ENCODE measurements at places on chromosomes 13 and 19. TPM values are rescaled to one million over a fixed set of nuclear protein-coding genes. Genes with fewer than 3 reads are reported as not detected.

DNA sequence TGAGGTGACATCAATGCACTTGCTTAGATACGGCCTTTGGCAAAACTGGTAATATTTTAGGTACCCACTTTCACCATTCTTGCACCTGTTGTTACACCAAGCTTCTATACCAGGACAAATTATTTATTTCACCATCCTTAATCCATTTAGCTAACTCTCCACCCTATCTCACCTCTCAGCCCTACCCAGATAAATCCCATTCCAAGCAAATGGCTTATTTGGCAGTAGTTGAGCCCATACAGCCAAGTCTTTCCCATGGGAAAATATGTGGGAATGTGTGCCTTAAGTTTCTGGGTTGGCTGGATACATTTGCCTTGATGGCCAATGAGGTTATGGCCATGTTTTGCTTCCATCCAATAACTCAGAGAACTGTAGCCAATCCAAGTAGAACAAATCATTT, 551.9 kb downstream of the GPC6 start:
- H3K27me3 ChIP-seq = no peaks in the 10 kb centered on the region
- no peak overlapping the region for H3K4me3 ChIP-seq
- H3K27ac ChIP-seq = no peak overlapping the region
- H3K4me1 ChIP-seq = no peaks in the 10 kb centered on the region

DNA sequence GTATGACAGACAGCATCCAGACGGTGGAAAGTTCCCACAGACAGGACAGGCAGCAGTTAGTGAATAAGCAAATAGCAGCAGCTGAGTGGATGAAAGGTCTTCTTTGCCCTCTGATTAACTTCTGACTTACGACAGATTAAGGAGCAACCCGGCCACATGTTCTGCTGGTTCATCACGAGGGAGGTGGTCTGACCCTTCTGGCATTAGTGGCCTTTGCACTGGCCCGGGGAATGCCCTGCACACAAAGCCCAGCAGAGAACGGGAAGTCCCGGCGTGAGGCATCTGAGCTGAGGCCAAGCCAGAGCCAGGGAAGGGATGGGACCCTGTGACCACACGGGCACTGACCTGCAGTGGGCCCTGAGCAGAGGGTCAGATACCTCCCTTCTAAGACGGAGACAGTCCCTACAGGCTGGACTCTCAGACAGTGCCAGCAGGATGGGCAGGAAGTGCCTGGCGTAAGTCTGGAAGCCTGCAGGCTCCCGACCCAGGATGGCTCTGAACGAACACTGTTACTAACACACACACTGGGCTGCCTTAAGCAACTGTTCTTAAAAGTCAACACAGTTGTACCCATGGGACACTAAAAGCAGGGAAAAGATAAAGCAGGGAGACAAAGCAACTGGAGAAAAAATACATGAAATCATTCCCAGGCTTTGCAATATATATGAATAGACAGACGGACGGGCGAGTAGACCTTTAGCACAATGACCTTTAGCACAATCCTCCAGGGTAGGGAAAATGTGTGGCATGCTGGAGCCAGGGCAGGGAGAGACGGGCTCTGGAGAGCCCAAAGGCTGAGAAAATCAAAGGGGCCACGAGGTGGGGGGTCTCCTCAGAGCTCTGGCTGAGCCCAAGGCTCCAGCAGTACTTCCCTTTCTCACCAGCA, 6.3 kb downstream of the C19orf12 start:
- peaks cover 3% of the 10 kb centered on the region for H3K36me3 ChIP-seq
- H3K27me3 ChIP-seq = no peaks in the 10 kb centered on the region

Gene ZNF100
- total RNA-seq = 28.6 TPM

Gene HPN
- 0.27 TPM for total RNA-seq

GRCh38 chr13:51034906-51035305, 76.2 kb downstream of the C13orf42 start:
- DNase-seq = no peak
- no peaks in the 10 kb centered on the region for H3K27me3 ChIP-seq
- no peaks in the 10 kb centered on the region for H3K36me3 ChIP-seq
- H3K27ac ChIP-seq = no peak overlapping the region
- no peak overlapping the region for H3K4me3 ChIP-seq

GRCh38 chr13:92843549-92843948, 383.1 kb upstream of the GPC6 start:
- no peaks in the 10 kb centered on the region for H3K27me3 ChIP-seq
- peaks cover 3% of the 10 kb centered on the region for H3K4me1 ChIP-seq
- no peak overlapping the region for H3K4me3 ChIP-seq
- no peaks in the 10 kb centered on the region for H3K36me3 ChIP-seq
- no peak overlapping the region for H3K27ac ChIP-seq
- DNase-seq = no peak

DNA sequence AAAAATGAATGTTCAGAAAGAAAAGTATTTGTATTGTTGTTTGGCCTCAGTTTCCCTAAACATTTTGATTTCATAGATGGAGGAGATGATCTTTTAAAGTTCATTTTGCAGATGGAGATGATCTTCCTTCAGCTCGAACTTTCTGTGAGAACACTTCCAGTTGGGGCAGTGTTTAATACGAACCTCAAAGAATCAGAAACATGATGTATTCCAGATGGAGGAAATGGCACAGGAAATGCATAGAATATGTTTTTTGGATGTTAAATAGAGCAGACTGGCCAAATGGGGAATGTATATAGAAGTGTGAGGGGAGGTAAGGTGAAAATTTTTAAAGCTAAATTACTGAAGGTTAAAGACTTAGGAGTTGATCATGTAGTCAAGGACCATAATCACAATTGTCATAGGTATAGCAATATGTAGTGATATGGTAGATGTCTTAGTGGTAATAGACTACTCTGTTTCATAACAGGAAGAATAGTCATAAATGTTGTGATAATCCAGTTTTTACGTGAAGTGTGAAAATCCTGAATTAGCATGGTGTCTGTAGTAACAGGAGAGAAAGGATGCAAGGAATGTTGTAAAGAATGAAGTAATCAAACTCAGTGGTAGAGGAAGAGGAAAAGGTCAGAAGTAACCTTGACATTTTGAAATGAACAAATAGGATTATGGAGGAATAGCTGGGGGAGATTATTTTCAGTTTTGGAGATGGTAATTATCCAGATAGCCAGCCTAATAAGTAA, 5.1 kb downstream of the RAP2A start:
- DNase-seq = no peak
- no peak overlapping the region for H3K27ac ChIP-seq
- no peak overlapping the region for H3K4me3 ChIP-seq

DNA sequence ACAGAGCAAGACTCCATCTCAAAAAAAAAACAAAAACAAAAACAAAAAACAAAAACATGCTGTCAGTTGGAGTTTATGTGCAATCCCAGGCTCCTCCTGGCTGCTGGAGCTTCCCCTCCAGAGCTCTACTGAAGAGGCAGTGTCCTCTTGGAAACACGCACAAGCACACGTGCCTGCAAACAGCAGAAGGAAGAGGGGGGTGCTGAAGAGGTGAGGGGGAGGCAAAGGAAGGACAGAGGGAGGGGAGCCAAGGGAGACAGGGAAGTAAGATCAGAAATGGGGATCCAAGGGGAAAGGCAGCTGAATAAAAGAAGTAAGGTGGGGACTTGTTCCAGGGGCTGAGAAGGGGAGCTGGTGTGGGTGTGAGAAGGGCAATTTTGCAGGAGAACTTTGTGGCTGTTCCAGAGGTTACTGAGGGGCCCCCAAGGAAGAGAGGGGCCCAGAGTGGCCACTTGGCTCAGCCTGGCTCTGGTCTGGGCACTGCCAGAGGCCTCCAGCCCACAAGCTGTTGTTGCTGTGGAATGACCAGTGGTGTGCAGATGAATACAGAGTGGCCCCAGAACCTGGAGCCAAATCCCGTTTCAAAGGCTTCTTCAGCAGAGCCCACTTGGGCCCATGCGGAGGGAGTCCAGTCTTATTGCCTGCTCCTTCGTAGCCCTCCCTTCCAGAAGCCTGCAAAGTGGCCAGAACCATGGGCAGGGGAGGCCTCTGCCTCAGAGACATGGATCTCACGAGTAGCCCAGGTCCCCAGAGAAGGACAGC, 34.4 kb downstream of the LYL1 start:
- no peak overlapping the region for H3K4me3 ChIP-seq
- no peaks in the 10 kb centered on the region for H3K36me3 ChIP-seq
- H3K27me3 ChIP-seq = peaks cover 100% of the 10 kb centered on the region
- no peaks in the 10 kb centered on the region for H3K4me1 ChIP-seq

DNA sequence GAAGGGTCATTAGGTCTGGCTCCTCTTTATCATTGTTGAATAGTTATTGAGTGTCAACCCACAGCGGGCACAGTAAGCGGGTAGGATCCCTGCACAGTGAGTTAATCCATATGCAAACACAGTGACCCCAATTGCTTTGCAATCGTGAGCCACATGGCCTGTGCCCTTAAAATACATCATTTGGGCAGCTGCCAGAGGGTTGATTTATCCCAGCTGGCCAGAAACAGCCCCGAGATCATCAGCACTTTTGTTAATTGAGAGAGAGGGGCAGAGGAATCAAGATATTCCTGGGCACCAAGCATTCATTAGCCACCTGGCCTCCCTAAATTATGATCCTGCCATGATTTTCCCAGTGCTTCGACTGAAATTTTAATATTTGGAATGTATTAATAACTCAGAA, 9.8 kb upstream of the CNMD start:
- no peak for DNase-seq
- H3K36me3 ChIP-seq = no peaks in the 10 kb centered on the region
- H3K4me3 ChIP-seq = no peak overlapping the region
- H3K27ac ChIP-seq = no peak overlapping the region
- peaks cover 2% of the 10 kb centered on the region for H3K4me1 ChIP-seq

Gene NANOS3
- total RNA-seq = 1.6 TPM

GRCh38 chr13:100209857-100210825, 121.2 kb downstream of the PCCA start:
- no peak overlapping the region for H3K4me3 ChIP-seq
- no peak overlapping the region for H3K27ac ChIP-seq
- H3K4me1 ChIP-seq = no peaks in the 10 kb centered on the region
- DNase-seq = no peak
- H3K27me3 ChIP-seq = no peaks in the 10 kb centered on the region

GRCh38 chr13:31629085-31629780, 110.1 kb upstream of the RXFP2 start:
- no peak for DNase-seq
- no peaks in the 10 kb centered on the region for H3K27me3 ChIP-seq
- no peaks in the 10 kb centered on the region for H3K36me3 ChIP-seq
- H3K4me3 ChIP-seq = no peak overlapping the region
- no peaks in the 10 kb centered on the region for H3K4me1 ChIP-seq
- no peak overlapping the region for H3K27ac ChIP-seq

- no peak overlapping the region for H3K27ac ChIP-seq
- peaks cover 16% of the 10 kb centered on the region for H3K4me1 ChIP-seq
- no peak for DNase-seq
- H3K27me3 ChIP-seq = no peaks in the 10 kb centered on the region
Measured at GRCh38 chr19:34274827-34275625, 20.7 kb downstream of the GARRE1 start.

Gene ZNF382
- total RNA-seq = 24.7 TPM

DNA sequence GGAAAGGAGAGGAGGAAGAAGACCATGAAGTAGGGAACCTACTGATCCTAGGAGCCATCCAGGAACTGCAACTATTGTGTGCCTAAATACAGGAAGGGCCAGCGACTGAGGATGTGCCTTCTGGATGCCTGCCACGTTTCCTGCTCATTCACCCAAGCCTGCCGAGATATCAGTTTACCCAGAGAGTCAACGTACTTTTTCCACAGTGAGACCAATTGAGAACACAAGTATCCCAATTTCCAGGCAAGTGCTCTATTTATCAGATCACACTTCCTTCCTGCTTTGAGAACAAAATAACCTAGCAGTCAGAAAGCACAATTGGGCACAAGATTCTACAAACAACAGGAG, 122.4 kb downstream of the AKAP11 start:
- peaks cover 5% of the 10 kb centered on the region for H3K4me1 ChIP-seq
- H3K4me3 ChIP-seq = no peak overlapping the region
- no peak overlapping the region for H3K27ac ChIP-seq
- no peaks in the 10 kb centered on the region for H3K27me3 ChIP-seq
